ENCODE measurements at places on chromosomes 5 and 9.
A peak's percentile ranks its signal among the peaks of the same experiment; 100 is the strongest.

GRCh38 chr9:80699511-80699998, 989.8 kb downstream of the TLE1 start:
- DNase-seq = peak; percentile 81

DNA sequence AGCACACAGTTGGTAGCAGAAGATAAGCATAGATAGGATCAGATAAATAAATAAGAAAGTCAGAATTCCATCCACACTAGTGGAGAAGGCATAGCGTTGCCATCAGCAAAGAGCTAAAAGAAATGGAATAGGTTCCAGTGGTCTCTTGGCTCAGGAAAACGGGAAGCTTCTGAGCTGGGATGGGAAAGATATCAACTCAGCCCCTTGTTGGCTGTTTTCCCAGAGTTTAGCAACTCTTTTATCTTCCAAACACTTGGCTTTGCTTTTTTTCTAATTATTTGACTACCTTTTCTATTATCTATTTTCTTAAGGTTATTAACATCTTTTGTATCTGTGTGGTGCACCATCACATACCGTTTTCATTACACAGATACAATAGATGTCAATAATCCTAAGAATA, 445.7 kb upstream of the TRPC7 start:
- no peak for DNase-seq

GRCh38 chr9:124471761-124472160, 21.5 kb downstream of the ADGRD2 start:
- DNase-seq = no peak

- no peak for DNase-seq
Observed at GRCh38 chr5:75571547-75571946, 39.7 kb upstream of the ANKDD1B start.

DNA sequence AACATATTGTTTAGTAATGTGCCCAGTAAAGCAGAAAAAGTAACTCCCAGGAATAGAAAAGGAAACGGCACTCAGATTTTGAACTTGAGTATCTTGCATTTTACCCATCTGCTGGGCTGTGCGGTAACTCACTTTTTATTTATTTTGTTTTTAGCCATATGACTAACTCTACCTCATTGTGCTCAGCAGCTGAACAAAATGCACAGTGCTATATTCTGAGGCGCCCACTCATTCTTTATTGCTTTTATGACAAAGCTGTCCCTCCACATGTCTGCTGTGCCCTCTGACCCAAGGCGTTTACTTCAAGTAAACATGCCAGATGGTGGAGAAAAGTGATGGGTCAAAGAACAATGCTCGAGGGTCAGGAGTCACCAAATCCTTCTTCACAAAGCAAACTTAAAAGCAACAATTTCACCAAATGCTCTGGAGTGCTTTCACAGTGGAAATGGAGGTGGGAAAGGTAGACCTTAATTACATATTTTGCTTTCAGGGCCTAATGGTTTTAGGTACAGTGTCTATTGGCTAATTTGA, 215.2 kb upstream of the ELAVL2 start:
- peak; percentile 64 for DNase-seq
